ENCODE measurements at places on chromosomes 3 and 15.

- DNase-seq = no peak
Observed at GRCh38 chr3:141812084-141812483, 48.9 kb downstream of the GRK7 start.

GRCh38 chr3:138464491-138464860, 30.1 kb downstream of the ESYT3 start:
- no peak for DNase-seq

DNA sequence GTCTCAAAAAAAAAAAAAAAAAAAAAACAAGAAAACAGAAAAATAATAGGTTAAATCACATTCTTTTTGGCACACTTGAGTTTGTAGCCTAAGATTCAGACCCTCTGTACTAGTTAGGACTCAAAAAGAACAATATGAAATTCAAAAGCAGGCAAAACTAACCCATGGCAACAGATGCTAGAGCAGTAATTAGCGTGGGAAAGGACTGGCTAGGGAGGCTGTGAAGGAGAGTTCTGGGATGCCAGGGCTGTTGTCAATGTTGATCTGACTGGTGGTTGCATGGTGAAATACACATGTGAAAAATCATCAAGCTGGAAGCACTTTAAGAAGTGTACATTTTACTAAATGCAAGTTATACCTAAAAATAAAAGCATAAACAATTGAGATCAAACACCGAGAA, 35.6 kb downstream of the KLHL6 start:
- DNase-seq = no peak

GRCh38 chr15:29127506-29128430, 141.9 kb downstream of the NSMCE3 start:
- no peak for DNase-seq

DNA sequence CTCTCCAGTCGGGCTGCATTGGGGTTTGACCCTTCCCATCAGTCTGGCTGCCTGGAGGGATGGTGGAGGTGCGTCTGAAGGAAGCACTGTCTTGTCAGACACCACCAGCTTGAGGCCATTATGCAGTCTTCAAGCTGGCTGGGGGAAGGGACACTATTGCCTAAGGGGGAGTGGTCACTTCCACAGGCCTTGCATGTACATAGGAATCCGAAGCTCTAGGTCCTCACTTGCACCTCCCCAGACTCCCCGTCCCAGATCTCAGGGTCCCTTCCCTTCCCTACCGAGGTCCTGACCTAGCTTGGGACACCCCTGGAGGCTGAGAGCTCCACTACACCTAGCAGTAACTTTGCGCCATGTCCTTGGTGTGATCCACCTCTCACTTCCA, 48.6 kb upstream of the KLF13 start:
- no peak for DNase-seq
